Colonic mucosa (tissue), 4 donors: ENCODE measurements at places on chromosomes 2 and 18. TPM values are rescaled to one million over a fixed set of nuclear protein-coding genes. Genes with fewer than 3 reads are reported as not detected.

Gene KIAA2012
- not detected for total RNA-seq

Gene GALNT3
- 117 TPM for total RNA-seq

Gene LTBP1
- total RNA-seq: 23.1 TPM

Gene POTEI
- total RNA-seq: 0.11 TPM

Gene FBXO11
- total RNA-seq: 40.4 TPM

Gene POTEE
- total RNA-seq: 0.11 TPM

Gene MC2R
- total RNA-seq: not detected

Gene MPP4
- total RNA-seq: not detected

Gene FARP2
- total RNA-seq: 107 TPM

Gene SLC8A1
- 25.5 TPM for total RNA-seq

Gene DYSF
- 2.4 TPM for total RNA-seq

Gene HMSD
- 2.3 TPM for total RNA-seq

Gene IGFBP2
- 106 TPM for total RNA-seq

Gene ACKR3
- 10.1 TPM for total RNA-seq

Gene THOC1
- total RNA-seq: 32.9 TPM

Gene SAG
- total RNA-seq: 1.8 TPM

Gene REG3G
- total RNA-seq: not detected

Gene DAW1
- not detected for total RNA-seq

Gene CNTNAP5
- 0.35 TPM for total RNA-seq

Gene ANKRD44
- 7.9 TPM for total RNA-seq

Gene ALK
- not detected for total RNA-seq

Gene UPP2
- not detected for total RNA-seq

Gene RAB27B
- 8.9 TPM for total RNA-seq

Gene MRO
- total RNA-seq: 0.05 TPM

Gene LINC00305
- total RNA-seq: not detected

Gene LRP1B
- 0.19 TPM for total RNA-seq

Gene LYG2
- total RNA-seq: not detected

Gene HOXD12
- not detected for total RNA-seq

Gene DSG4
- 0.27 TPM for total RNA-seq

Gene CHCHD5
- total RNA-seq: 39.5 TPM

Gene REG3A
- total RNA-seq: 0.32 TPM

Gene SERPINB4
- not detected for total RNA-seq

Gene IL1F10
- not detected for total RNA-seq

Gene GAREM1
- 20.1 TPM for total RNA-seq

Gene FHOD3
- total RNA-seq: 2.5 TPM

Gene PRSS56
- total RNA-seq: not detected

Gene OSR1
- 2.4 TPM for total RNA-seq

Gene NCL
- 534 TPM for total RNA-seq

Gene EHBP1
- 32.7 TPM for total RNA-seq

Gene TNS1
- 164 TPM for total RNA-seq

Gene MOCOS
- 10.0 TPM for total RNA-seq

Gene SMCHD1
- 43.3 TPM for total RNA-seq

Gene OXER1
- 1.3 TPM for total RNA-seq

Gene PDE11A
- total RNA-seq: 3.2 TPM

Gene EN1
- not detected for total RNA-seq

Gene RNF138
- 53.2 TPM for total RNA-seq

Gene CD28
- total RNA-seq: 1.5 TPM

Gene CCDC68
- total RNA-seq: 46.8 TPM

Gene CYS1
- total RNA-seq: 2.5 TPM

Gene ZNF385B
- 0.69 TPM for total RNA-seq
